ENCODE measurements at places on chromosomes 3 and 15.

DNA sequence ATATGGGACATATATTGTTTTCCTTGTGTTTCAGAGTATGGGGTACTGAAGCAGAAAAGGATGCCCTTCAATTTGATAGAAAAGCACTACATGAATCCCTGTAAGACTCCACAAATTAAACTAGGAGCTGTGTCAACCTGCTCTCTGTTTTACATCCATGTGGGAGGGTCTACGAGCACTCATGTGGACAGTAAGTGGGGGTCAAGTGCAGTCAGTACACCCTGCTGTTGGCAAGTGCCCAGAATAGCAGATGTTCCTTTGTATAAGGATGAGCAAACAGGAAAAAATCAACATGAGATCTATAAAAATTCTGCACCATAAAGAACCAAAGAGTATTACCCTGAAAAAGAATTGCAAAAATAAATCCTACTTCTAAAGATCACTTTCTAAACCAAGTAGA, 659.9 kb downstream of the SI start:
- DNase-seq = no peak

DNA sequence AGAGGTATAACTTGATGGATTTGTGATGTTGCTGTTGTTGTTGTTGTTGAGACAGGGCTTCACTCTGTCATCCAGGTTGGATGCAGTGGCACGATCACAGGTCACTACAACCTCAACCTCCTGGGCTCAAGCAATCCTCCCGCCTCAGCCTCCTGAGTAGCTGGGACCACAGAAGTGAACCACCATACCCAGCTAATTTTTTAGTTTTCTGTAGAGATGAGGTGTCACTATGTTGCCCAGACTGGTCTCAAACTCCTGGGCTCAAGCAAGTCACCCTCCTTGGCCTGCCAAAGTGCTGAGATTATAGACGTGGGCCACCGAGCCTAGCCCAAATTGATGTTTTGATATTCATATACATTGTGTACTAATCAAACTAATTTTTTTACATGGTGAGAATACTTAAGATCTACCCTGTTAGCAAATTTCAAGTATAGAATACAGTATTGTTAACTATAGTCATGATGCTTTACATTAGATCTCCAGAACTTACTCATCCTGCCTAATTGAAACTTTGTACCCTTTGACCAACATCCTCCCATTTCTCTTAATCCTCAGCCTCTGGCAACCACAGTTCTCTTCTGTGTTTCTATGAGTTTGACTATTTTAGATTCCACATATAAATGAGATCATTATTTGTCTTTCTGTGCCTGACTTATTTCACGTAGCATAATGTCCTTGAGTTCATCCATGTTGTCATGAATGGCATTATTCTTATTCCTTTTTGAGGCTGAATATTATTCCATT, 23.2 kb downstream of the LMCD1 start:
- no peak for DNase-seq

DNA sequence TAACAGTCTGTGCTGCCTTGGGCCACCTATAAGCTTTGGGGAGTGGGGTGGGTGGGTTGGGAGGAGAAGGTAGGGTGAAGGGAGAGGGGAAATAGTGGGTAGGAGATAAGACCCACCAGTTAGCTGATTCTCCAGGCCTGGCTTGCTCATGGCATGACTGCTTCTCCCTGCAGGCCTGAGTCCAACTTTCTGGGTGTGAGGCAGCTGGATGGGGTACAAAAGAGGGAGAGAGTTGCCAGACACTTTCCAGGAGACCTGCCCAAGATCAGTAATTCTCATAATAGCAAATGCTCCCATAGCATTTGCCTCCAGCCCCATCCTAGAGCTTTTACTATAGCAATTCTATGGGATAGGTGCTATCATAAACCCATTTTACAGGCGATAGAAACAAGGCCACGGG, 7.7 kb downstream of the CGNL1 start:
- DNase-seq = no peak

DNA sequence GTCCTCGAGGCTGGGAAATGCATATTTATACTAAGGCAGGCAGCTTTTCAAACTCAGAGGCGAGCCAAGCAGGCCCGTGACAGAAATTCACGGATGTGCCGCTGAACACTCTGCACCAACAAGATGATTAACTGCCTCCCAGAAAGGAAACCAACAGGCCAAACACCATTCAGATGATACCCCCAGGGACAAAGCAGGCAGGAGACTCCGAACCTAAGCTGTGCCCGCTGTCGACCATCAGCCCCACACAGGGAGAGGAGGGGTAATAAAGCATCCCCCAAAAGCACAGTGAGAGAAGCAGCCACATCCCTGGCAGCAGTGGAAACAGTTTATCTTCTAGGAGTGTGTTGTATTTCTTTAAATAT, 31.8 kb downstream of the ADAMTS17 start:
- DNase-seq = peak; percentile 64

- no peak for DNase-seq
These were observed 72.3 kb upstream of the ZNF280D start for GRCh38 chr15:56805466-56806147.

DNA sequence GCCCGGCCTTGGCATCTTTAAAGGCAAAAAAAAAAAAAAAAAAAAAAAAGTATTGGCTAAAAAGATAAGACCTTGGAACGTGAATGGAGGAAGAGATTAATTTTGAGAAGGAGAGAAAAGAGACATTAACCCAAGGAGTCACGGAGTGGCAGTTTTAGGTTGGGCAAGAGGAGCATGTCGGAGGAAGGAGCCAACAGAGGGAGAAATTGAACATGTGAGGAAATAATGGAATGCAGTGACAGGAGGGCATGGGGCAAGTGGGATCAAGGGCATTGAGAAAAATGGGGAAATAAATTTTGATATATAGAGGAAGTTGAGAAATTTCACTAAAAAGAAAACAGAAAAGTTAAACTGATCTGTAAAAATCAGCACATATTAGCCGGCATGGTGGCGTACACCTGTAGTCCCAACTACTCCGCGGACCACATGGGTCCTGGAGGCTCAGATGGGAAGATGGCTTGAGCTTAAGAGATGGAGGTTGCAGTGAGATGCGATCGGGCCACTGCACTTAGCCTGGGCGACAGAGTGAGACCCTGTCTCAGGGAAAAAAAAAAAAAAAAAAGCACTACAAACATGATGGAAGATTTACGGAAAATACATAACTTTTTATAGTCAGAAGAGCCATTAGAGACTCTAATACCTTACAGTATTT, 1.2 kb downstream of the HAUS2 start:
- DNase-seq = no peak

DNA sequence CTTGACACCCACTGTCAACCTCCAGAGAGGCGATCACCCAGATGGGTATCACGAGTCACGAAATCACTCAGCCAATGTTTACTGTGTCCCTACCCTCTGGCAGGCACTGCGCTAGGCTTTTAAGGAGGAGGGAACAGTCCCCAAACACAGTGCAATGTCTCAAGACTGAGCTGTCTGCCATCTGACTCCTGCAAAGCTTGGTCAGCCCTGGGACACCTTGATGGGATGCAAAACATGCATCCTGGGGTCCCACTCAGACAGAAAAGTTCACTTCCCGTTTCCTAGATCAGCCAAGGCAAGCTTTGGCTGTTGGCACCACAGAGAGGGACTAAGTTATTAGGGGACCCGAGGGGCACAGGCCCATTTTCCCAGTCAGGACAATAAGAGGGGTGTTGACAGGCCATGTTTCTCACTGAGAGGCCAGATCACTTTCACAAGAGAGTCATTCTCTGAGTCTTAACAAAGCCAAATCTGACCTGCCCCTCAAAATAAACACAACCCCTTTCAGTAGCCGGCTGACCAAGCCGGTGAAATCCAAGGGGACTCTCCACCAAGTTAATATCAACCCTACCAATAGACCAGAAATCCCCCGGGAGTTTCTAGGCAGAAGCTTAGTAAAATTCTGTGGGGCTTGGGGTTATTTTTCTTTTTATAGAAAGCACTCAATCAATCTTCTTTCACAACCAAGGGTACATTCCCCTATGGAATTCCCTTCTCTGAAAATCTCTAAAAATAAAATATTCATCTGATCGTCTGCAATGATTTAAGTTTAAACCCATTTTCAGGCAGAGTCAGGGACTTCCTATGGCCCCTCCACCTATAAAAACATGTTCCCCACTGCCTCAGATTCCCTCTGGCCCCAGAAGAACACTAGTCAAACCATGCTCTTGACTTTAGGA, 3.5 kb downstream of the RFTN1 start:
- no peak for DNase-seq

GRCh38 chr3:33869977-33870376, 71.5 kb downstream of the PDCD6IP start:
- DNase-seq = no peak

- no peak for DNase-seq
These were observed 31.2 kb downstream of the ARPP21 start for GRCh38 chr3:35670408-35670965.

GRCh38 chr15:59997070-59997701, 6.9 kb upstream of the FOXB1 start:
- DNase-seq = no peak

- DNase-seq = no peak
These were observed 421 bp downstream of the KLHL18 start for GRCh38 chr3:47283193-47283537.

DNA sequence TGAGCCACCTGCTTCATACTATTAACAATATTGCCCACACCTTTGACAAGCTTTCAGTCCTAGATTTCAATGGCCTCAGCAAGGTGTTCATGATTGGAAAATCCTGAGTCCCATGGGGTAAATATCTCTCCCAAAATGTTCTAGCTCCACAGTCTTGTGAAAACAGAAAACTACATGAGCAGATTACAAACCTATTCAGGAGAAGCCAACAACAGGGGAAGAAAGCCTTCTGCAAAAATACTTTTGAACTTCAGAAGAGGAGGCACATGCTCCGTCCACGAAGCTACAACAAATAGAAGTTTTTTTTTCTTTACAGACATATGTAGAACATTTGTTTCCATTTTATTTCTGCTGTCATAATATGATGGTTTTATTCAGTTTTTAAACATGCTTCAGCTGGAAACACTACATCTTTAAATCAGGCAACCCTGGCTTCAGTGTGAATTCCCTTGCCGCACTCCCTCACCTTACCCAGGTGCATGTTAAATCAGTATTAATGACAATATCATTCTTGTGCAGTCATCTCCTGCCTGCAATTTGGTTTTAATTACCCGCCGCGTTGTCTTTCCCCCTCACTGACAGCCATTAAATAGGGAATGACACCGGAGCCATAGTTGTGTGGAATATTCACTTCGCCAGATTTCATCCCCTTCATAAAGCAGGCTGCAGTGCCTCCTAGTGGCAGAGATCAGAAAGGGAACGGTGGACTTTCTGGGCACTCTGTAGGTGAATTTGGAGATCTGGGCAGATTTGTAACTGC, 725.5 kb upstream of the ARRDC4 start:
- no peak for DNase-seq

- DNase-seq = no peak
These were observed 32.6 kb upstream of the PCSK6 start for GRCh38 chr15:101522091-101522490.

- DNase-seq = no peak
These were observed 22.3 kb upstream of the P2RY13 start for GRCh38 chr3:151351648-151352047.

DNA sequence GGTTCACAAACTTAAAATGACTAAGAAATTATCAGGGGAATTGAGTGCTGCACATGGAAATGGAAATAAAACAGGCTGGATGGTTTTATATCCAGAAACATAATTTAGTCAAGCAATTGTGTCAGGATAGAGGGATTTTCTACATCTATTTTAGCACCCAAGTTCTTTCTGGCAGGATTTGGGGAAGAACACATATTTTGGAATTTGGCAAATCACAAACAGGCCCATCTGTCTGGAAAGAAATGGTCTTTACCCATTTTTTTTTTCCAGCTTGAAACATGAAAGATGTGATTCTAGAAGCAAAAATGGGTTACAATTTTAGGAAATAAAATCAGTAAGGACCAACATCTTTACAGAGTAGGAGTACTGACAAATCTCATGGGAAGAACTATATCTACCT, 14.4 kb upstream of the UNC13C start:
- DNase-seq = no peak

DNA sequence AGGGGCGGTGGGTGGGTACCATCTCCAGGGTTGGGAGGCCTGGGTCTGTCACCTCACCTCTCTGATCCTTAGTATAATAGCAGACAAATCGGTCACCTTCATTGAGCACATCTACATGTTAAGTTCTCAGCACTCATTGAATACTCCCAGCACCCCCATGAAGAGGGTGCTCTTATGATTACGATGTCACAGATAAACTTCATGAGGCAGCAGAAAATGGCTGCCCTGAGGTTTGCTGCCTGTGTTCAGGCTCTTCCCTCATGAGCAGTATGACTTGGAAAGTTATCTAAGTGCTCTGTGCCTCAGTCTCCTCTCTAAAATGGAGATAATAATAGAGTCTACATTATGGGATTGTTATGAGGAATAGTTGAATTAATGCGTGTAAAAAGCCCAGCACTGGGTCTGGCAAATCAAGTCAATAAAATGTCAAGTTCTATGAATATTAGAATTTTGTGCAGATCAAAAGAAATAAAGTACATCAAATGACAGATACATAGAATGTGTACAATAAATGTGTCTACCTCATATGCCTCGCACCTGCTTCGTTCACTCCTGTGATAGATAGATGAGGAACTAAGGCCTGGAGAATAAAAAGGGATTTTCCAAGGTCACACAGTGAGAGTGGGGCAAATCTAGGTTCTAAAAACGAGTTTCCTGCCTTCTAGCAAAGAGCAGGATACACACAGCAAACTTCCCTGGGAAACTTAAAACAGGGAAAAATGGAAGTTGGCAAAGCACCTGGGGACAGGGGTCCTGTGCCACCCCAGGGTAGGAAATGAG, 142.2 kb upstream of the MRPS22 start:
- DNase-seq = no peak

GRCh38 chr3:120909602-120909878, 1.5 kb downstream of the STXBP5L start:
- DNase-seq = no peak

GRCh38 chr15:66633041-66633937, 67.5 kb upstream of the LCTL start:
- DNase-seq = peak; percentile 55

DNA sequence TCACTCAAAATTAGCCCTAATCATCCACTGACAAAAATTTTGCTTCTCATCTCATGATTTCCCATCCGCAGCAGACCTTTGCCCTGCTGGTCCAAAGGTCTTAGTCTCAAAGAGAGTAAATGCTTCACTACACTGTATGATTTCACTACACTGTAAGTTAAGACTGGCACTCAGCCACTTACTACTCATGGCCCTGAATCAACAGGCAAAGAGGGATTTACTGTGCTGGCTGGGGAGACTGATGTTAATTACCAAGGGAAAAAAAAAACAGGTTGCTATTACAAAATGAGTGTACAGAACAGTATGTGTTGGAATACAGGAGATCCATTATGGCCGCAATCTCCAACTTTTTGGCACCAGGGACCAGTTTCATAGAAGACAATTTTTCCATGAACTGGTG, 214.8 kb downstream of the ZMAT3 start:
- no peak for DNase-seq

GRCh38 chr3:54960701-54961100, 32.8 kb upstream of the LRTM1 start:
- no peak for DNase-seq

GRCh38 chr15:77035999-77036471, 34.9 kb downstream of the TSPAN3 start:
- peak; percentile 44 for DNase-seq

DNA sequence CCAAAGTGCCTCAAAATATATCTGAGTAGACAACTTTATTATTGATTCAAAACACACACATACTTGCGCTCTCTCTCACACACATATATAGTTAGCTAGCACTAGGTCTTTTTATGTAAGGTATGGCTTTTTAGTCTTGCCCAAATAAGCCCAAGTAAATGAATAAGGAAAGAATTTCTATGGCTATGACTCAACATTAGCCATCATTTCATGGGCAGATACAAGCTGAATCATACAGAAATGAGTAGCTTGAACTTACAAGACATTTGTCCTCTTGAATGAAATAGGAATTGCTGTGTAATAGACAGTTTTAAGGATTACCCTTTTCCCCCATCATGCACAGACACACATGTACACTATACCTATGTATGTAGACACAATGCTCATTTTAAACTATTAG, 4.9 kb downstream of the CADPS start:
- no peak for DNase-seq
